Sigmoid colon (tissue), 7 donors: ENCODE measurements at places on chromosomes 5 and 9. TPM values are rescaled to one million over a fixed set of nuclear protein-coding genes. Genes with fewer than 3 reads are reported as not detected.

DNA sequence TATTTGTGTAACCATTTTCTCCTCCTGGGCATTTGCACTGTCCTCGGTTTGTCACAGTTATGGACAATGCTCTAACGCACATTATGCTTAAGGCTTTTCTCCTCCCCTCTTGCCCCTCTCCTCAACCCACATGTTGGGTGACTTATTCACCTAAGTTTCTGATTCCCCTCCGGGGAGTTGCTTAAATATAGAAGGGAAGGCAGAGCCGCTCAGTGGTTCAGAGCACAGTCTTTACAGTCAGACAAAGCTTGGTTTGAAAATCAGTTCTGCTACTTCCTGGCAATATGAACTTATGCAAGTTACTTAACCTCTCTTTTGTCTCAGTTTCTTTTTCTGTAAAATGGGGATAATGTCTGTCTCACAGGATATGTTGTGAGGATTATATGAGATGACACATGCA lies 41.2 kb upstream of the SPRY4 start:
- DNase-seq = peak; percentile 10

- DNase-seq = no peak
Observed at GRCh38 chr9:134330590-134330989, 4.3 kb downstream of the RXRA start.

GRCh38 chr9:12956805-12957204 lies 182.0 kb downstream of the LURAP1L start:
- DNase-seq = no peak

STPG3 gene
- not detected for total RNA-seq

DNA sequence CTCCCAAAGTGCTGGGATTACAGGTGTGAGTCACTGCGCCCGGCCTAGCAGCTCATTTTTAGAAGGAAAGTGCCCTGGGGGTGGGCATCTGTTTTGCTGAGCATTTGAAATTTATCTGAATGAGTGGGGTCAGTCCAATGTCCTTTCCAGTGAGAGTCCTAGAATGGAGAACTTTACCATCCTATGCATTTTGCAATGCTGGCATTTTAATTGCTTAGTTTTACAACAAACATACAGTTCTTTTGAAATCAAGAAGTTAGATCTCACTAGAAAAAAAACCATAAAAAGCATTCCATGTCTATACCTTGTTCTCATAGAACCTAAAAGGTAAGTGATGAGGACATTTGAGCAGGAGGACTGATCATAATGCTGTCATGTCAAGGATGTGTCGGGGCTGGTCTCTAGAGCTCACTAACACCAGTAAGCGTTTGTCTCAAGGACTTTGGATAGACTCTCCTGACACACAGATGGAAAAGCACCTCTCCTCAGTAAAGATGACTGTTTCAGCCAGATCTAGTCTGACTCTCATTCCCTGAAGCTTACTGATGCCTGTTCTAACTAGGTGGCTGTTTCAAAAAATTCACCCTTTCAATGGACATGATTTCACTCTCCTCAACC lies 83.9 kb downstream of the DCP2 start:
- DNase-seq = no peak

DNA sequence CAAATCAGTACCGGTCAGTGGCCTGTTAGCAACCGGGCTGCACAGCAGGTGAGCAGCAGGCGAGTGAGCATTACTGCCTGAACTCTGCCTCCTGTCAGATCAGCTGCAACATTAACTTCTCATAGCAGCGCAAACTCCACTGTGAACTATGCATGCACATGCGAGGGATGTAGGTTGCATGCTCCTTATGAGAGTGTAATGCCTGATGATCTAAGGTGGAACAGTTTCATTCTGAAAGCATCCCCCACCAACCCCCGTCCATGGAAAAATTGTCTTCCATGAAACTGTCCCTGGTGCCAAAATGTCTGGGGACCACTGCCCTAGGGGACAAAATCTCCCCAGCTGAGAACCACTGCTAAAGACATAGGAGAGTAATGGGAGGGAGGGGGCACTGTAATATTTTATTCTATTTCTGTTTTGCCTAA lies 51.1 kb downstream of the P4HA2 start:
- DNase-seq = no peak

DNA sequence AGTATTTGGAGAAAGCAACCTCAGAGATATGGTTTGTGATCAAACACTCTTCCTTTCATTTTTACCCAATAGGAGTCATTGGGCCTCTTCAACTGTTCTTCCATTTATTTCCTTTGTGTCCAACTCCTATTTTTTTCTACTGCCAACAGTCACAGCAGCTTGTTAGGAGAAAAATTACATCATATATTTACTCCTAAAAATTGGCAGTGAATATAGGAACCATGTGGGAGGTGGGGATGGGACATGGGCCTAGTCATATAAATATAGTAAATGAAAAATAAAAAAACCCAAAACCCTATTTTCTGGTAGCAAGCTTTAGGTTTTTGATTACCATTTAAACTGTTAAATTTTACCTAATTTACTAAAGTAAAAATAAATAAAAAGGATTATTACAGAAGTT lies 134.9 kb upstream of the MPDZ start:
- no peak for DNase-seq

DNA sequence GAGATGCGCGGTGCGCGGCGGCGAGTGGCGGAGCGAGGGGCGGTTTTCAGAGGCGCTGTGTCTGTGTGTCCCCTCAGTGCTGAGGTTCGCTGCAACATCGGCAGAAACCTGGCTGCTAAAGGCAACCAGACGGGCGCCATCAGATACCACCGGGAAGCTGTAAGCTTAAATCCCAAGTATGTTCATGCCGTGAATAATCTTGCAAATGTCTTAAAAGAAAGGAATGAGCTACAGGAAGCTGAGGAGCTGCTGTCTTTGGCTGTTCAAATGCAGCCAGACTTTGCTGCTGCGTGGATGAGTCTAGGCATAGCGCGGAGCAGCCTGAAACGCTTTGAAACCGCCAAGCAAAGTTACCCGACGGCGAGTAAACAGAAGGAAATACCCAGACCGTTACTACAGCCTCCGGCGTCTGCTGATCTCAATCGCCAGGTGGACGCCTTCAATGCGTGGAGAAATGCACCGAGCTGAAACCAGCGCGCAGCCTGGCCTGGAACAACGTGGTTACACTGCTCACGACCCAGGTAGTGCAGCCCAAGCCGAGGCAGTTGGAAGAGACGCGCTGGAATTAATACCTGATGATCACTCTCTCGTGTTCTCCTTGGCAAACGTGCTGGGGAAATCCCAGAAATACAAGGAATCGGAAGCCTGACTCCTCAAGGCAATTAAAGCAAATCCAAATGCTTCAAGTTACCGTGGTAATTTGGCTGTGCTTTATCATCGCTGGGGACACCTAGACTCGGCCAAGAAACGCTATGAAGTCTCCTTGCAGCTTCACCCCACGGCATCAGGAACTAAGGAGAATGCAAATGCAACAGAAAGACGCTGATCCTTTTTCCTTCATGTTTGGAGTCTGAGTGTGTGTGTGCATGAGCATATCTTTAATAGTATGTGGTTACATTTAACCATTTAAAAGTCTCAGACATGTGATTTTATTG lies 15.9 kb downstream of the OR2V1 start:
- DNase-seq = no peak

RNF208 gene
- total RNA-seq = 1.9 TPM

GRCh38 chr9:38295764-38296163 lies 96.7 kb upstream of the ALDH1B1 start:
- no peak for DNase-seq

PCDHGA9 gene
- 7.5 TPM for total RNA-seq

DNA sequence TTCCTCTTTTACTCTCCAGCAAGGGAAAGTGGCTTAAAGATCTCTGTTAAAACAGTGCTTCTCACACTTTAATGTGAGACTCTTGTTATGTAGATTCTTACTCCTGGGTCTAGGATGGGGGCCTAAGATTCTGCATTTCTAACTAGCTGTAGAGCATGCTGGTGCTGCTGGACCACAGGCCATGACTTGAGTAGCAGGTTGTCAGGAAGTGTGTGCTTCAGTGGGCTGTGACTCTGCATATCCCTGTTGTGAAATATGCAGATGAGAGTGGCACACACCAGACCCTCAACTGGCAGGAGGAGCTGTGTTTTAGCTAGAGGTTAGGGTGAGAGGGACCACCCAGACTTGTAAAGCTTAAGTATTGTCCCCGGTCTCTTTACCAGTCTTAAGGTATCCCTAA lies 191.1 kb upstream of the DMRT1 start:
- DNase-seq = no peak

- no peak for DNase-seq
Observed at GRCh38 chr5:127235136-127235535, 55.5 kb upstream of the MEGF10 start.

TXNDC15 gene
- 75.2 TPM for total RNA-seq

FGF1 gene
- 5.4 TPM for total RNA-seq

- no peak for DNase-seq
Observed at GRCh38 chr5:66312266-66312665, 168.2 kb downstream of the SREK1 start.

DRD1 gene
- total RNA-seq = not detected

DNA sequence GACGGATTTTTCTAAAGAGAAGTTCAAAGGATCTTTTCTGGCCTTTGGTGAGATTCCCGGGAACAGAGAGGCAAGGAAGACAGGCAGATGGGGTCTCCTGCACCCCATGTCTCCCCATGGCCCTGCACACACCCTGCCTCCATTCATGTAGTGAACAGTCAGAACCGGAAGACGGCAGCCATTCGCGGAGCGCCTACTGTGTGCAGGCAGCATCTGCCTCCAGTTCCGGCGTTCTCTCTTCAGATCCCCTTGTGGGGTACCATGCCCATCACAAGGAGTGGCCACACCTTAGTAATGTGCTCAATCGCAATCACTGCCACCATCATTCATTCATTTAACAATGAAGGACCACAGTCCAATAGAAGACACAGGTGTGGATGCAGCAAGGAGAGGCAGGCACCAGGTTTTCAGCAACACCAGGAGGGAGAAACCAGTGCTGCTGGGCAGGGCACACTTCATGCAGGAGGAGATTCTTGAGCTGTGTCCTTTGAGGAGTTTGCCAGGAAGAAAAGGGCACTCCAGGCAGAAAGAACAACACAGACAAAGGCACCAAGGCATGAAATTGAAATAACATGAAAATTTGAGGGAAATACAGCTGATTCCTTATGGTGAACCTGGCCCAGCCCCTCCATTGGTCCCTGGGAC lies 171.5 kb upstream of the PHYKPL start:
- peak; percentile 26 for DNase-seq

DNA sequence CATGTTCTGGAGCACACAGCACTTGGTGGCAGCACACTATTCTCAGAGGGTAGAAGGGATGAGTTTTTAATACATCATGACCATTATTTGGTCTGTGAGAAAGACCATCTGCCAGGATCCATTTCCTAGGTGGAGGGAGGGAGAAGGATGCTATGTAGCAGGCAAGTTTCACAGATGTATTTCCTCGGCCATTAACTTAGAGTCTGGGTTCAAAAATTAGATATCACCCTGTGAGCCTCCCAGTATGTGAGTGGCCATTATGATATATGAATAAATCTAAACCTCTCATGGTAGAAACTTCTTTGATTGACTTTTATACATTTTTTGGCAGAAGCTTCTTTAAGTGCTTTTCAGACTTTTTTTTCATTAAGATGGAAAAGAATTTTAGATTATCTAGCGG lies 133.9 kb downstream of the SREK1 start:
- DNase-seq = no peak
